Epithelial cell of prostate (primary cell): ENCODE measurements at places on chromosomes 3 and 15.

DNA sequence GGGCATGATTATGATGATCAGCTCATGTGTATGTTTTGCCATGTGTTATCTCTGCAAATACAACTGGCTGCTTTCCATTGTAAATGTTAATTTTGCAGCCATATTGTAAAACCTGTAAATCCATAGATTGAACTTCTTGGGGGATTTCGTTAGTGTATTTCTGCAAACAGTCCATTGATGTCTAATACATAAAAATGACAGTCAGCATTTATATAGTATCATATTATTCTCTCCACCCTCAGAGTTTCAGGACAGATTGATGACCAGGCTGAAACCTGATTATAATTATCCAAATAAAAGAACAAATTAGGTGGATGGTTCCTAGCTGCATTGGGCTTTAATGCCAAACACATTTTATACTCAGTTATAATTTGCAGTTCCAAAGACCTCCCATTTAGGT lies 276.8 kb downstream of the FEZF2 start:
- no peak for DNase-seq

DNA sequence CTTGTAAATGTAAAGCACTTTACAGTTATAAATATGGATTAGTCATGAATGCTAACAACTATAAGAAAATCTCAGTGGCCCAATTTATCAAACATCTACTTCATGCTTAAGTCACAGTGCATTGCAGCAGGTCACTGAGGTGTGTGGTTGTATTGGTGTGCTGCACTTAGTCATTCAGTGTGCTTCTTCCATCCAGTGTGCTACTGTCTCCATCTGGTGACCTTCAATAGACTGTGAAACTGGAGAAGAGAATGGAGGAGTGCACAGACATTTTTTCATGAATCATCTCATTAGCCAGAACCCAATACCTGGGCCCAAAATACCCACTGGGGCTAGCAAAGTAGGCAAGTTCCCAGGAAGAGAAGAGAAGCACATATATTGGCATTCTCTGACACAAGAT lies 199.6 kb downstream of the SHOX2 start:
- DNase-seq, result no peak

DNA sequence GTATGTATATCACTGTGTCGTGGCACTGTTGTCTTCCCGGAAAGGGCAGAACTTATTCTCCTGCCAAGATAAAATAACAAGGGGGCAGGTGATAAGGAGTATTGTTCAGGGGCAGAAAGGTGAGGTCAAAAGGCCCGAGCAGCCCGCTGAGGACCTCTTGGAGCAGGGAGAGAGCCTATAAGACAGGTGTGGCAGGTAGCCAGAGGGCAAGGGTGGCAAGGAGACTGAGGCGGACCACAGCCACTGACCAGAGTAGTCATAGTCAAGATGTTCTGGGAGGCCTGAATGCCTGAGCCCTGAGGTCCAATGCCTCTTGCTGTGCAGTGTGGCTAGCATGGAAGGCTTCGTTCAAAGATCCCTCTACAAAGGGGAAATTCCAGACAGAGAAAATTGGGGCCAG lies 172.3 kb upstream of the CHRNA7 start:
- no peak for DNase-seq

DNA sequence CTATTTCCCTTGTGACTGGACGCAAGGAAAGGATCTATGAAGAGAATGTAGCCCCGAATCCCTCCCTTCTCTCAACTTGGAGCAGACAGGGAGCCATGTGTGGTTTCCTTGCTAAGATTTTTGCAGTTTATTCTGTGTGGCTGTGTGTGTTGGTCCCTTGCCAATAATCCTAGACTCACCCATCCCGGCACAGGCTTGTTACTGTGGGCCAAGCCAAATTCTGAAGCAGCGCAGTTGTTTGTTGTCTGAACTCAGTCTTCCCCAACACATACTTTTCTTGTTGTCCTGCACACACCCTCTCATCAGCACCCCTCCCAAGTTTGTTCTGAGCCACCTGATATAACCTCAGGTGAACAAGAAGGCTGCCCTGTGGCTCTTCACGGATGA lies 193.3 kb upstream of the CTDSPL start:
- DNase-seq, result no peak

DNA sequence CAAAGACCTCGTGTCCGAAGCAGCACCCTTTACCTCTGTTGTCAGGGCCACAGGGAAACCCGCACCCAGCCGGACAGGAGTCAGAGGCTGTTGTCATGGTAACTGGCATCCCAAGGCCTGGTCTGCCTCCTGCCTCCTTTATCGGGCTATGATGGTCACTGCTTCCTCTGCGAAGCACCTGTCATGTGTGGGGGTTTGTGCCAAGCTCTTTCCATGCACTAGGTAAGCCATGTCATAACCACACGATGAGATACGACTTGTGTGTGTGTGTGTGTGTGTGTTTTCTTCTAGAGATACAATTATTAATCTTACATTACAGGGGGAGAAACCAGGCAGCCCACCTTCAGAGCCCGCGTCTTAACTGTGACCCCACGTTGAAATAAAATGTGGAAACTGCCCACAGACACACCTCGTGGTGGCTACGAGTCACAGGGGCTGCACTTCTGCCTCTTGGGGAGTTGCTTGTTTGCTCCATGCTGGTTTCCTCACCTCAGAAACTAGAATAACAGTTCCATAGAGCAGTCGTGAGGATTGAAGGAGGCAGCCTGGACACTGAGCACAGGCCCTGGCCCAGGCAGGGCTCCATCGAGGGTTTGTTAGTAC lies 18.0 kb downstream of the ZDHHC19 start:
- no peak for DNase-seq

DNA sequence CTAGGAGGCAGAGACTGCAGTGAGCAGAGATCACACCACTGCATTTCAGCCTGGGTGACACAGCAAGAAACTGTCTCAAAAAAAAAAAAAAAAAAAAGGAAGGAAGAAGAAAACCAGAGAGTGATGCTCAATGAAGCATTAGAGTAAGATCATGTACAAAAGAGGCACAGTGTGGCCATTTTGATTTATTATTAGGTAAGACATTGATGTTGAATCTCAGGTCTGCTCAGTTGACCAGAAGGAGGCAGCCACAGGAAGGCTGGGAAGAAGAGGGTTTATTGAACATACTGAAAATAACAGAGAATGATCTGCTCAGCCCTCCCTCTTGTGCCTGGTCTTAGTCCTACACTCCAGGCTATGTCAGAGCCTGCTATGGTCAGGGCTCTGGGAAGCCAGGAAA lies 15.6 kb downstream of the LRRK1 start:
- no peak for DNase-seq

DNA sequence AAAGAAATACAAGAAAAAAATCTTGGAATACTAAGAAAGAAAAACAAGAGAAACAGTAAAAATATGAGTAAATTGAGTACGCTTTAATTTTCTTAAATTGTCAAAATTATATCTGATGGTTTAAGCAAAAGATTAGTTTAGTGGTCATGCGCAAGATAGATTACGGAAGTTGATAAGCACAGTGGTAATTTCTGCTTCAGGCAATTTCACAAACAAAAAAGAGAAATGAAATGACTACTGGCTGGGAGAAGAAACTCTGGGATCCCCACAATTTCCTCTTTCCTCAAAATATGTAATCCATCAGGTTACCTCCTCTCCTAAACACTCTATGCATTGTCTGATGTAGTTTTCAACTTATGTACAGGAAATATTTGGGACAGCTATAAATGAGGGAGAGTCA lies 9.0 kb downstream of the MYD88 start:
- DNase-seq, result no peak

GRCh38 chr3:8842293-8842692 lies 72.9 kb upstream of the OXTR start:
- DNase-seq, result no peak

DNA sequence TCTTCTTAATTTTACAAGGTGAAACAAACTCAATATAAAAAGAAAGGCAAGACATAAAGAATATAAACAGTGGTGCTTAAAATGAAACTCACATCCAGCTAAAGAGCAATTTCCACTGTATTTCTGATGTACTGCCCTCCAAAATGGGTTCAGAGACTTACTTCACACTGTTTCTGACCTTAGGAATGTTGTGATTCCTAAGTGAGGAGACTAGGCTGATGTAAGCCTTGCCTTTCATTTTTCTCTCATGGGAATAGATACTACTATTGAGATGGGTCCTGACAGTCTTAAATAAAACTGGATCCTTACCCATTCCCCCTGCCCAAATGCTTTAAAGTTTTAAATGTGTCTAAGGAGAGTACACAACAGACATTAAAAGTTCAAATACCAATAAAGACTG lies 86.9 kb downstream of the CBLB start:
- DNase-seq, result no peak

DNA sequence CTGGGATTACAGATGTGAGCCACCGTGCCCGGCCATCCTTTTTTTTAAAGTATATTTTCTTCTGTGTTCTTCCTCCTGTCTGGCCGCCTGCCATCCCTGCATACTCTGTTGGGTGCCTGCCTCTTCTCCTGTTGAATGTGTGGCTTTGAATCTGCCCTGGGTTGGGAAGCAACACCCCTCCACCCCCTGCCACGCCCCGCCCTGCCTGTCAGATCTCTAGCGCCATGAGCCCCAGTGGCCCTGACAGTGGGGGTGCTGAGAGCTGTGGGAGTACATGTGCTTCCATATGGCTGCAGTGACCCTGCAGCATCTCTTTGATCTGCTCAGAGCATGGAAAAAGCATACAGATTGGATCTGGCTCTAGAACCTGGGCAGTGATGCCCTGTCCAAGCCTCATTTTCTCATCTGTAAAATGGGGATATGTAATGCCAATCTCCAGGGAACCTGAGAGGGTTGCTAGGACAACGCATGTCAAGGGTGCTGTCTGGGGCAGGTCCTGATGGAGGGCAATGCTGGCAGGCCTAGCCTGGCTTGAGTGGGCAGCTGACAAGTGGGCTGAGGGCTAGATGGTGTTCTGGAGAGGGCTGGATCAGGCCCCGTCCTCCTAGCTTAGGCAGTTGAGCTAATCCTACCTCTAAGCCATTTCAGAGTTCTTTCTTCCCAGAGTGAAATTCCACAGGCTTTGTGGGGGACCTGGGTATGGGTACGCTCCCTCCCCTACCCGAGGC lies 23.9 kb downstream of the CCDC13 start:
- no peak for DNase-seq

GRCh38 chr3:114456742-114457141 lies 162.9 kb downstream of the TIGIT start:
- no peak for DNase-seq

GRCh38 chr3:81753416-81754027 lies 7.9 kb downstream of the GBE1 start:
- no peak for DNase-seq

DNA sequence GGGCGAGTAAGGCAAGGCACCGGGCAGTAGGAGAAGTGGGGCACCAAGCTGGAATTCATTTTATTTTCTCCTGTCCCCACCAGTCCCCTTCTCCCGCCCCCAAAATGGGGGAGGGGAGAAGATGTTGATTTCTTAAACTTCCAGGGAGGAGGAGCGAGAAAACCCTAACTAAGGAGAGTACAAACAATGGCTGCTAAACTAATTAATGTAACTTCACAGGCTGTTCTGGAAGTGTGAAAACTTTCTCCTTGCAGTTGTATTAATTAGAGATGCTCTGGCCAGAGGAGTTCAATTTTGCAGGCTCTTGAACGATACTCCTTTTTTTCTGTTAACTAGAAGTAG lies 11.5 kb downstream of the ZIC4 start:
- DNase-seq, result no peak

DNA sequence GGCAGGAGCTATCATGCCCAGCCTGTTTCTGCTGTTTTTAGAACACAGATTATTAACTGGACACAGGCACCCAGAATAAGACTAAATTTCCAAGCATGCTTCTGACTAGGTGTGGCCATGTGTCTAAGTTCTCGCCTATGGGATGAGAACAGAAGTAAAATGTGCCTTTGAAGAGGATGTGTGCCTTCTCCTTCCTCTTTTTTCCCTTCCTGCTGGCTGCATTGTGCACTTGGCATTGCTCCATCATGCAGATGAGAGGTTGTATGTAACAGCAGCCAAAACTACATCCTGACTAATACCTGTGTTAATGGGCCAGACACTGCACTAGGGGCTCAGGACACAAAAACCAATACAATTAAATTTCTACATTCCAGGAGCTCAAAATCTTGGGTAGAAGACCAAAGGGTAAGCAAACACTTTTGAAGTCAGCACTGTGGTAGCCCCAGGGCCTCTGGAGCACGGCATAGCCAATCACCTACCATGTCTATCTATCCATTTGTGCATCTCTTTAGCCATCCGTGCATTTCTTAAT lies 40.9 kb upstream of the RNU6-1 start:
- peak; percentile 24 for DNase-seq

- no peak for DNase-seq
These were observed 2.4 kb downstream of the SKOR1 start for GRCh38 chr15:67827562-67828277.

- peak; percentile 75 for DNase-seq
These were observed 3.3 kb upstream of the CP start for GRCh38 chr3:149224736-149225594.

- no peak for DNase-seq
These were observed 478 bp downstream of the BNC1 start for GRCh38 chr15:83283813-83284558.

DNA sequence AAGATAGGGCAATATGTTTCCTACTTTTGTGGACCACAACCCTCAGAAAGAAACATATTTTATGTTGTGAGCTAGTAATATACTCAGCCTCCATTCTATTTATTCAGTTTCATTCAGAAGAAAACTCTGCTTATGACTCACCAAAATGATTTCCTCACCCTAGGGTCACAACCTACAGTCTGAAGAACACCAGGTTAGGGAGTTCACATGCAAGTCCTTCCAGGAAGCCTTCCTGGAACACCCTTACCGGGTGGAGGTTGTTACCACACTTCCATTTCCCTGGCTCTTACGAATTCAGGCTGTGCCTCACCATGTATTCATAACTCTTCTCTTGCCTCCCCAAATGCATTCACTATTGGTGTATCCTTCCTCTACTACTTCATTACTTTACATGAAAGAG lies 228.0 kb upstream of the ADAMTS9 start:
- DNase-seq, result peak; percentile 65

- DNase-seq, result no peak
These were observed 79.2 kb downstream of the TMEM108 start for GRCh38 chr3:133117342-133117741.

DNA sequence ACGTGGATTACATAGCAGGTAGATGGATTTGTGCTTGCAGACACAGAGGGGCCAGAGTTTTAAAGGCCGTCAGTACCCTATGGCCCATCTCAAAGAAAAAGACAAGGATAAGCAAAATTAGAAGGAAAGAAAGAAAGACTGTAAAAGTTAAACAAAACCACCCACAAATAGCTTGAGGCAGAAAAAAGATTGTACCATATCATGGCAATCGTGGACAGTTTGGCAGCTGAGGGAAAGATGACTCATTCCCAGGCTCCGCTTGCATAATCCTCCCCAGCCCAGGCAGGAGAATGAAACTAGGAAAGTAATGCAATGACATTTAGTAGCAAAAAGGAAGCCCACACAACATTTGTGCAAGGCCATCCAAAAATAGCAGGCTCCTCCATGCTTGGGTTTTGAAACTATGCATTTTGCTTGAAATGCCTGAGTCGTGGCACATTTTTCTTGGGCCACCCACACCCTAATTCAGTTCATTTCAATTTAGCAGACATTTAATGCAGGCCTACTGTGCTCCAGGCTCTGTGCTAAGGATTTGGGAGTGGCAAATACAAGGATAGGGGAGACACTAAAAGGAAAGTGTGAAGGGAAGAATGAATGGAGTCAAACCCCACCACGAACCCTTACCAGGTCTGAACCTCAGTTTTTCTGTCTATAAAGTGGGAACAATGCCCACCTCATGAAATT lies 40.9 kb upstream of the SMAD3 start:
- DNase-seq, result peak; percentile 57

- DNase-seq, result no peak
These were observed 153.7 kb upstream of the KCNMB2 start for GRCh38 chr3:178382449-178383061.

GRCh38 chr15:93854088-93854487 lies 377.3 kb upstream of the MCTP2 start:
- DNase-seq, result no peak
